Activated naive CD4-positive, alpha-beta T cell treated with anti-CD3 and anti-CD28 coated beads, Interleukin-2, amount 50 U/mL, for 72 hours (primary cell): ENCODE measurements at places on chromosomes 5 and 9.

- peak; percentile 60 for DNase-seq
Observed at GRCh38 chr9:97740848-97741821, 44.0 kb upstream of the XPA start.

GRCh38 chr9:105320568-105320967, 76.1 kb downstream of the SLC44A1 start:
- DNase-seq = no peak

DNA sequence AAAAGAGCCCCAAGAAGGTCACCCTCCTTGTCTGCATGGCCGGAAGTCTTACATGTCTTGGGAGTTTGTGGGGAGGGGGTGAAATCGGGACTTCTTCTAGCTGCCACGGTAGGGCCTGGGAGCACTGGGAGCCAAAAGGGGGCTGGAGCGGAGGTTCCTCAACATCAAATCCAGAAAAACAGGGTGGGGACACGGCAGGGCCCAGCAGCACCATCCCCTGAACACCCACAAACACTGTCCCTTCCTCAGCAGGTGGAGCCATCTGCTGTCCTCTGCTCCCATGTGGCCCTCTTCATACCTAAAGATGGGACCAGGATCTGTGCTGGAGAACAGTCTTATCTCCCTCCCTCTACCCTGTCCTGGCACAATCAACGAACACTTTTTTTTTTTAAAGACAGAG, 2.7 kb downstream of the TERT start:
- no peak for DNase-seq

DNA sequence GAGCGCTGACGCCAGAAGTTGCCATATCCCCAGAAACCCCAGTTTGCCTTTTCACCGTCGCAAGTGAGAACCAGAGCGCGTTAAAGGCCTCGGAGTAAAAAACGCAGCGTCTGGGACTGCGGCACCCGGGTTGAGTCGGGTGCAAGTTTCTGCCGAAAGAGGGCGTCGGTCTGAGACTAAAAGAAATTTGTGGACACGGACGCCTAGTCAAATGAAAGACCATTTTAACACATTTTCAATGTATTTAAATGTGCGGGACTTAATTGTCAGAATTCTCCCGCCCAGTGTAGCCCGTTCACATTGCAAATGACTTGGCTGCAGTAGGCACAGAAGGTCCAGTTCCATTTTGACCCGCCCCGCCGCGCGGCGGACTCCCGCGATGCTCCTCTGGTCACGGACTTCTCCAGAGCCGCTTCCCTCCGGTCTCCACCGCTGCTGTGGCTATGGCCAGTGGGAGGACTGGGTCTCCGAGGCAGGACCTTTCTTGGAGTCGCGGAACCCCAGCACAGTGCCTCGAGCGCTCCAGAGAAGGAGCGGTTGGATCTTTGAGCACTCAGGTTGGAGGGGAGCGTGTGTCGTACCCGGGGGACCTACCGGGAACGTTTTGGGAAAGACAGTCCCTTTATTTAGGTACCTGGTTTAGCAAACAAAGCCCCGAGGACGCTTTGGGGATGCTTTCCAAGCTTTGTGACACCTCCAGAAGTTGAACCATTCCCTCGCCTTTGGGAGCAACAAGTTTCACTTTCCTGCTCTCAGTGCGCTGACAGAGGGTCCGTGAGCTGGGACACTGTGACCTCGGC, 1.2 kb upstream of the NPR3 start:
- DNase-seq = no peak

DNA sequence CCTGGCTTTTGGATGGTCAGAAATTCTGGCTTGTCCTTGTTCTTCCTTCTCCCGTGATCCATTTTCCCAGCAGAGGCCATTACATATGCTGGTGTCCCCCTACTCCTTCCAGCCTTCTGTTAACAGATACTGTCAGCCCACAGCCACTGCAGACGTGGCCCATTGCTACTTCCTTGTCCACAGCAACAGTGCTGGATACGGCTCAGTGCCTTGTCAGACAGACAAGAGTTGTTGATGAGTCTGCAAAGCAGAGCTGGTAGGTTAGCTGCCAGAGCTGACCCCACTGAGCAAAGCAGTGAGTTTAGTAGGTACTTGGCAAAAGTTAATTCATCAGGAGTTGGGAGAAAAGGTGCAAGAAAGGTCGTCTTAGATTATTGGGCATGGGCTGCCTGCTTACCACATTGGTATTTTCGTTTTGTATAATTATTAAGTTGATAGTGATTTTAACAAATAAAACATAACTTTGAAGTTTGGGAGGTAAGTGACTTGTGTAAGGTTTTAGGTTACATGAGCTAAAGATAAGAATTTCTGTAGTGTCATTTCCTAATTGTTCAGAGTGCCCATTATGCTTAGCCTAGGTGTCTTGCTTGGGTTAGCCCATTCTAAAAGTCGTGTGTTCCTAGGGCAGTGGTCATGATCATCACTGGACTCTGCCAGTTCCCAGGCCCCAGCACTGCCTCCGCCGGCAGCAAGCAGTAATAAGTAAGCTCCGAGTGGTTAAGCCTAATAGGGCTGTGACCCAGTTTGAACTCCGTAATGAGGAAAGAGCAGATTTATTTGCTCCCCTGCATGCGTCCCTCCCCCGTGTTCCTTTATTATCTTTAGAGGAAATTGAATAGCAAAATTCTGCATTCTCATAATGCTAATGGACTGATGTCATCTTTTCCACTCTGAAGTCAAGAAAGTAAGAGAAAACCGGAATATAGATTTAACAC, 292.0 kb downstream of the FANCC start:
- no peak for DNase-seq

- DNase-seq = peak; percentile 71
Observed at GRCh38 chr9:129889941-129890717, 54.9 kb downstream of the USP20 start.

DNA sequence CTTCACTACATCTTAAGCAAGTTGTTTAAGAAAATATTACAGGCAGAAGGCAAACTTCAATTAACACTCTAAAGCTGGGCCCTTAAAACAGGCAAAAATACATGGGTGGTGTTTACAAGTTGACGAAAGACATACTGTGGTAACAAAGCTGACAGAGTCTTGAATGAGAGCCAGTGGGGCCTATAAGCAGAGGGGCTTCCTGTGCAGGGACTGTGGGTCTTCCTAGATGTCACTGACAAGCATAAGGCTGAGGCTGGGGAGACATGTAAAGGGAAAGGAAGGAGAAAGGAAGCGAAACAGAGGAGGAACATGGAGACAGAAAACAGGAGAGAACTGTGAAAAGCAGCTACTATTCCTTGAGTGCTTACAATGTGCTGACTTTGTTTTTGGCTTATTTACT, 308.0 kb upstream of the RPS23 start:
- no peak for DNase-seq

DNA sequence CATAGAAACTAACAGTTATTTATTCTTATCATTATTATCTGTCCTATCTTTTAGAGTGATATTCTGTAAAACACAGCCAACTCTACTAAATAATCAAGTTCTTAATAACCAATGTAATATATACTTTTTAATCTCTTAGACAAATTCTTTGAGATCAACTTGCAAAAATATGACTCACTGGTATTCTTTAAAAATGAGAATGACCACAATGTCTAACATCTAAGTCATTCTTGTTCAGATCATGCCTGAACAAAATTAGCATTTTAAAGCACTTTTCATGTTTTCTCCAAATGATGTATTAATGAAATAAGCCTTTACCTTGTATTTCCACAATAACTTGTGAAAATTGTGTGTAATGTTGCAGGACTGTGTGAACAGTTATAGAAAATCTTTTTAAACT, 356.9 kb upstream of the RGMB start:
- DNase-seq = no peak

GRCh38 chr9:114343471-114344187, 14.0 kb downstream of the ORM2 start:
- no peak for DNase-seq

DNA sequence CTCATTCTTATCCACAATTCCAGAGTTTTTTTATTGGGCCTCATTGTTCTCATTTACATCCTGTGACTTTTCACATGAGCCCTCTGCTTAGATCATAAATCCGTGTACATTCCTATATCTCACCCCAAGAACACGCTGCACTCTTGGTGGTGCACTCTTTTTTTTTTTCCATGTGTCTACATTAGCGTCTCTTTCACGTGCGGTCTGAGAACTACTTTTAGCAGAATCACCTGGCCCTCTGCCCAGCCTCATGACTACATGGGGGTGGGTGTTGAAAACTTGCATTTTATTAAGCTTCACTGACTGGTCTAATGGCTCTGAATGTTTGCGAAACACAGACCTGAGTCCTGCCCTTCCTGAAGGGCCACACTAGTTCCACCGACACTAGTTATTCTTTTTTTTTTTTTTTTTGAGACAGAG, 18.6 kb downstream of the C9orf57 start:
- no peak for DNase-seq

DNA sequence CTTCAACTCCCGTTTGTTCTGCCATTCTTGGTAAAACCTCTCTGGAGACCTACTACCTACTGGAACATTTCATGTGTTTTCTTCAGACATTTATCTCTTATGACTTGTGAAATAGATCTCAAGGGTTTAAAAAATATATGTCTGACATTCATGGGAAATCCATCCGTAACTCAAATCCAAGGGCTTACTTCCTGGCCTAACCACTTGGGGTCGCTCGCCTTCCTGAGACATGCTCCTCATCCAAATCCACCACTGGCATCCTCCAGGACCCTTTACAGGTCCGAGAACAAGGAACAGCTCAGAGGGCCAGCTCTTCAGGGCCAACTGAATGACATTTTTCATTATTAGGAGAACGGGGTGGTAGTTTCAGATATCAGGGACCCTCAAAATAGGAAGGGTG, 235.1 kb upstream of the TUT7 start:
- no peak for DNase-seq

DNA sequence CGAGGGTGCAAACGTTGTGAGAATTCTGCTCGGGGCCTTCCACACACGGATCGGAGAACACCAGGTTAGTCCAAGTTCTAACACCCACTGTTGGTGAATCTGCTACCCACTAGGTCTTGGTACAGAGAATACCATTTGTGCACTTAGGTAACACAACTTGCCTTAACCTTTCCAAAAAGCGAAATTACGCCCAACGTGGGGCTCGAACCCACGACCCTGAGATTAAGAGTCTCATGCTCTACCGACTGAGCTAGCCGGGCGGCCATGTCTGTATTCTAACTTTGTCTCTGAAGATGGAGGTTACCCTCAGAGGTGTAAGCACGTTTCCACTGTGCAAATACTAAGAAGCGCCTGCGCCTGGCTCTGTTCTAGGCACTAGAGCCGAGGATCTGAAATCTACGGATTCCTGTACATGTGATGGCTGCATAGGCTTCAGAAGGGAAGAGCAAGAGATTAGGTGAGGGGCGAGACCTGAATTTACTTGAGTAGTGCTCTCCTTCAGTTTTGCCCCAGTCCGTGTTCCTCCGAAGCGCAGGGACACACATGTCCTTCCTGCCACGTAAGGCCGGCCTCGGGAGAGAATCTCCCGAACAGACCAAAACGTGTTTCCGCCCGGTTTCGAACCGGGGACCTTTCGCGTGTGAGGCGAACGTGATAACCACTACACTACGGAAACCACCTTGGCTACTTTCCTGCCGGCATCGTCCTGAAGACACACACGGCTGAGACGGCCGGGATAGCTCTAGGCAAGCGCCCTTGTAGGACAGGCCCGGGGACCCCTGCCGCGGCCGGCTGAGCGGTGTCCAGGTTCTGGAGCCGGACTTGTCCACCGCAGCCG, 1.1 kb upstream of the TRIM41 start:
- DNase-seq = peak; percentile 96

GRCh38 chr9:93665128-93665636, 88.8 kb downstream of the PHF2 start:
- DNase-seq = peak; percentile 13

GRCh38 chr5:93723681-93724080, 17.7 kb downstream of the POU5F2 start:
- no peak for DNase-seq

DNA sequence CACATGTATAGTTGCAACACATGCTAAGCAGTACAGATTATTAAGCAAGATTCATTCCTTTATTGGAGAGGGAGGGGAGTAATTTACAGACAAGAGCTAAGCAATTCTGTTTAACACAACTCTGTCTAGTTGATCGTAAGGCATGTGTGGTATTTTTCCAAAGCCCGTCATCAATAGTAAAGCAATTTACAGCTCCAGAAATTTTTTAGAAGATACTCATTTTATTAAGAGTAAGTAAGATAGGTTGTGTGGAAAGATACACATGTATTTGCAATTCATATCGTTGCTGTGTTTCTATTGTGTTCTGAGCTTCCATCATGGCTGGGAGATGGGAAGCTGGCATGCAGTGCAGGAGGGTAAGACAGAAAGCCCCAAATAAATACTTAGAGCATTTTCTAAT, 289.2 kb upstream of the TMEM161B start:
- DNase-seq = no peak

GRCh38 chr5:43191740-43192557, at the start of gene NIM1K:
NIM1K (plus strand) TSS chr5:43192225; CDS start chr5:43245776, 53,551 bp downstream.
- peak; percentile 49 for DNase-seq

DNA sequence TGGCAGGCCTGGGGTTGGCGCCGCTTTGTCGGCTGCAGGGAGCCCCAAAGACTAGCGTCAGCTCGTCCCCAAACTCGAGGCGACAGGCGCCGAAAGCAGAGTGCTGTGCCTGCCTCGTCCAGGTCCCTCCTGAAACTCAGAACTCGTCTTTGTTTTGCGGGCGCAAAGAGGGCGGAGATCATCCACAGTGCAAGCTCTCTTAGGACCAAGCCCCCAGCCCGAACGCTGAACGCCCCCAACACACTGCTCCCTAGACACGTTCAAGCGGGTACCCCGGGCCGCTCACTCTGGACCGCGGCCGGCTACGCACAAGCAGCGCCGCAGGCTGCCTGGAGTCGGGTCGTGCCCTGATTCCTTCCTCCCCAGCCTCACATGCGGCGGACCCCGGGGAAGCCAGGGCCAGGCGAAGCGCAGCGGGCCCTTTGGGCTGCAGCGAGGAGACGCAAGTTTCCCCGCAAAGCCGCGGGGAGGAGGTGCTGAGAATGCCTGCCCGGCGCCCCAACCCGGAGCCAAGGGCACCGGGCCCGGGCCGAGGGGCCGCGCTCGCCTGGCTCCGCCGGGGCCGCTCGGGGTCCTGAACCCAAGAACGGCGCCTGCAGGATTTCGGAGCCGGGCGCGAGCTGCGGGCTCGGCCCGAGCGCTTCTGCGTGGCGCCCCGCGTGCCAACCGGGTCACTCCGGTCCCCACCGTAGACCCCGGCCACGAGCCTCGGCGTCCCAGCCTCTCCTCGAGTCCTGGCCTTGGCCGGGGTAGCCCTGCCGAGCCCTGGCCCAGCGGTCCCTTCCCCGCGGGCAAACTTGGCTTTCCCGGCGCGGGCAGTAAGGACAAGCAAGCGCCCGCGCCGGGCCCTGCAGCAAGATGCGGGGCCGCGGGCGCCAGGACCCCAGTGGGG, 738 bp downstream of the FSTL4 start:
- DNase-seq = no peak

- no peak for DNase-seq
Observed at GRCh38 chr5:134965271-134965825, 2.4 kb upstream of the CATSPER3 start.
